ENCODE measurements at places on chromosomes 13 and 19.
A peak's percentile ranks its signal among the peaks of the same experiment; 100 is the strongest.

GRCh38 chr19:3409346-3410064 lies 43.1 kb downstream of the NFIC start:
- DNase-seq, result peak; percentile 42

DNA sequence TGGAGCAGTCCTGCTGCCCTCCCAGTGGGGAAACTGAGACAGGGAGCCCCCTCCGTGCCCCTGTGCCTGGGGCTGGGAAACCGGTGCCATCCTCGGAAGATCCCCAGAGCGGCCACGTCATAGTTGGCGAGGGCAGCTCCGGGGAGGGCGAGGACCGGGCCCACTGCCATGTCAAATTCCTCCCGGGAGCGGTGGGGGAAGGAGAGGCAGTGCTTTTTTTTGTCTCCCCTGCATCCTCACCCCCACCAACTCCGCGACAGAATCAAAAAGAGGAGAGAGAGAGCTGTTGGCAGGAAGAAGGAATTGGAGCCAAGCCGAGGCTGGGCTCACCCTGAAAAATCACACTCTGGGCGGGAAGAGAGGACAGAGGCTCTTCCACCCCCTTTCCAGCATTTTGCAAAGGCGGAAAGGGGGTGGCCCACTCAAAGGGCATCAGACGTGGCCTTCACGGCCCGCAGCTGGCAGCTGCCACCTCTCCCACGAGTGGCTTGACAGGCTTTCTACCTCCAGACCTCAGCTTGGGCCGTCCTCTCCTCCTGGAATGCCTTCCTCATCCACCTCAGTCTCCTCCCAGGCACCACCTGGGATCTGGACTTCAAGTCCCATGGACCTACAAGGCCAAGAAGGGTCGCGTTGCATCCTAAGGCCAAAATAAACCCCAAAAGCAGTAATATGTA lies 19.6 kb upstream of the NFIC start:
- DNase-seq, result no peak

- peak; percentile 59 for DNase-seq
Measured at GRCh38 chr19:1237027-1237659, 662 bp downstream of the CBARP start.

GRCh38 chr13:33611121-33611805 lies 206.7 kb upstream of the RFC3 start:
- no peak for DNase-seq

- no peak for DNase-seq
Measured at GRCh38 chr19:42989851-42990250, 36.4 kb downstream of the PSG11 start.

- DNase-seq, result no peak
Measured at GRCh38 chr13:40187841-40188591, 478.4 kb downstream of the FOXO1 start.

- DNase-seq, result peak; percentile 41
Measured at GRCh38 chr13:41312176-41312500, 1.1 kb downstream of the NAA16 start.

- DNase-seq, result no peak
Measured at GRCh38 chr13:95326695-95327094, 25.4 kb upstream of the ABCC4 start.

- peak; percentile 85 for DNase-seq
Measured at GRCh38 chr13:51797664-51798488, 6.1 kb downstream of the DHRS12 start.

DNA sequence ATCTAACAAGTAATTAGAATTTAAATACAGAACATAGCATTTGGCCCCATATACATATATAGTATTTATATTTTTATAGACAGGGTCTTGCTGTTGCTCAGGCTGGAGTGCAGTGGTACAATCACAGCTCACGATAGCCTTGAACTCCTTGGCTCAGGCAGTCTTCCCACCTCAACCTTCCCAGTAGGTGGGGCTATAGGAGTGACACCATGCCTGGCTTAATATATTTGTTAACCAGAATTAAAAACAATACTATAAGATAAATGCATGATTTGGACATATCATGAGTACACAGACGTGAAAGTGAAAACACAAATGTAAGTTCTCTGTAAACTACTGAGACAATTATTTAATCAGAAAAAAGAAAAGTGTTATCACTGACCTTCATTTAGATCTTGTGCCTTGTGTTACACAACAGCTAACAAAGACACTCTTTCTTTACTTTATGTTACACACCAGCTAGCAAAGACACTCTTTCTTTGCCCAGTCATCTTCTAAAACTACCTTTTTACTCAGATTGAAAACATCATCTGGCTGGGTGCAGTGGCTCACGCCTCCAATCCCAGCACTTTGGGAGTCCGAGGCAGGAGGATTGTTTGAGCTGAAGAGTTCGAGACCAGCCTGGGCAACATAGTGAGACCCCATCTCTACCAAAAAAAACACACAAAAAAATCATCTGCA lies 22.6 kb downstream of the CARS2 start:
- no peak for DNase-seq

GRCh38 chr13:113669755-113670341 lies 2.8 kb downstream of the GRK1 start:
- no peak for DNase-seq
